ENCODE measurements at places on chromosomes 1 and 21.

DNA sequence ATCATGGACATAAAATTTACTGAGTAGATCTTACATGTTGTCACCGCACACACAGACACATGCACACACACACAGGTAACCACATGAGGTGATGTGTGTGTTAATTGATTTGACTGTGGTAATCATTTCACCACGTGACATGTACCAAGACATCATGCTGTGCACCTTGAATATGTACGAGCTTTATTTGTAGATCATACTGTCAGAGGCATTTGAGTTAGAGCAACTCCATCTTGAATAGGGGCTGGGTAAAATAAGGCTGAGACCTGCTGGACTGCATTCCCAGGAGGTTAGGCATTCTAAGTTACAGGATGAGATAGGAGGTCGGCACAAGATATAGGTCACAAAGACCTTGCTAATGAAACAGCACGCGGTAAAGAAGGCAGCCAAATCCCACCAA, 31.7 kb upstream of the TRIM17 start:
- no peak for DNase-seq

GRCh38 chr1:102529446-102529845, 532.7 kb upstream of the OLFM3 start:
- no peak for DNase-seq

- no peak for DNase-seq
Observed at GRCh38 chr21:45505416-45506021, 36.7 kb downstream of the SLC19A1 start.

GRCh38 chr1:232844791-232845190, 39.6 kb downstream of the MAP10 start:
- no peak for DNase-seq

DNA sequence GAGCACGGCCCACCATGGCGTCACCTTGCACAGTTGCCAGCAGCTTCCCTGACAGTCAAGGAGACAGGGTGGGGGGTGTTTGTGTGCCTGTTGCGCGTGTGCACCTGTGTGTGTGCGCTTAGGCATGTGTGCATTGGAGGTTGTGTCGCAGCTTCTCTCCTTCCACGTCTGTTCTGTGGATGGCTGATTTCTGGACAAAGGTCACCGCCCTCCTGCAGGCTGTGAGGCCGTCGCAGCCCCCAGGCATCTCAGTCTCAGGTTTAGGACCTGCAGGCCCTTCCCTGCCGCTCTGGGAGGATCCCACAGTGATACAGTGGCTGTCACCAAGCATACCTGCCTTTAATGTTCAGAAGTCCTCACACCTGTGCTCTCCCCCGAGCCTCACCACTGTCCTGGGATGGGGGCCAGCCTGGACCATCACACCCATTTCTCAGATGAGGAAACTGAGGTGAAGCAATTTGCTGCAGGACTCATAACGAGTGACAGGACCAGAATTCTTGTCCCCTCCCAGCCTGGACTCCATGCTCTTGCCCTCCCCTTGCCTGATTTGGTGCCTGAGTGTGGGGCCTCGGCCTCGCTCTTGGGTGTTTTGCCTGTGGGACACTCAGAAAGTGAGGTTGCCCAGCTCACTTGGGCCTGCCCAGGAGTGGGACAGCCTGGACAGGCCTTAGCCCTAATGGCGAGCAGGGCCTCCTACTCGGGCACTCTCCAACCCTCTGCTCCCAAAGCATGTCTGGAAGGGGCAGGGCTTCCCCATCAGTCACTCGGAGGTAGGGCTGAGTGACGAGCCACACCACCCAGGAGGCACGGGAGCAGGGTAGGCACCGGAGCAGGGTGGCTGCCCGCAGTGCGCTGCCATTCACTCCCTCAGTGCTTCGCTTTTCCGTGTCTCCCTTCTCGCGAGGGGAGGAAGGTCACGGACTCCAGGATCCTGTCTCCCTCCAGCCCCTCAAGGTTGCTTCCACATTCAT, 22.6 kb downstream of the COQ8A start:
- no peak for DNase-seq

GRCh38 chr1:88434836-88435235, 249.2 kb upstream of the PKN2 start:
- no peak for DNase-seq

GRCh38 chr1:182855911-182856310, 16.8 kb downstream of the DHX9 start:
- no peak for DNase-seq

DNA sequence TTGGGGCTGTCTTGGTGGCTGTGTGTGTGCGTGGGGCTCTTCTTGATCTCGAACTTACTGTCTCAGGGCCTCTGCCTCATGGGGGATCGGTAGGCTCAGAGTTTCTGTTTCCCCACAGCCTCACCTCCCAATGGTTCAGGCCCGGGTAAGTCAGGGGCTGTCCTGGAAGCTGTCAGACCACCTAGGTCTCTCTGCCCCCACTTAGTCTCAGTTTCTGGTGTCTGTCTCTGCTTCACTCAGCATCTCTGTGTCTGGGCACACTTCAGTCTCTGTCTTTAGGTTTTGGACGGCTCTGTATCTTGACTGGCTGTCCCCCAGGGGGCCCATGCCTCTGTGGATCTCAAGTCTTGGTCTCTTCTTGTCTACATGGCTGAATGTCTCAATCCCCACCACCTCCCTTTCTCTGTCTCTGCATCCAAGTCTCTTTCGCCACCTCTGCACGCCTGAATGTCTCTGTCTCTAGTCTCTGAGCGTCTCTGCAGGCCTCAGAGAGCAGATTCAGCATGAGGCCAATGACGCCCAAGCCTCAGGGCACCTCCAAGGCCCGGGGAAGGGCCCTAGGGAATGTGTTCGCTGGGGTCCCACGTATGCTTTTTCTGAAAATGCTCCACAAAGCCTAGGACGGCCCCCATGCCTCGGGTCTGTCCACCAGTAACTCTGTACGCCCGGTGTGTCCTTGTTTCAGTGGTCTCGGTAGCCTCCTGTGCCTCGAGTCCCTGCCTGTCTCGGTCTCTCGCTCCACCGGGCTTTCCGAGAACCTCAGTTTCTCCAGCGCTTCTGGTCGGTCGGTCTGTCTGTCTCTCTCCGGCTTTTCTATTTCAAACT, 818 bp downstream of the FHL3 start:
- no peak for DNase-seq

GRCh38 chr1:178168536-178168935, 74.6 kb downstream of the RASAL2 start:
- DNase-seq: no peak

GRCh38 chr1:46431695-46432094, 37.6 kb downstream of the FAAH start:
- no peak for DNase-seq

DNA sequence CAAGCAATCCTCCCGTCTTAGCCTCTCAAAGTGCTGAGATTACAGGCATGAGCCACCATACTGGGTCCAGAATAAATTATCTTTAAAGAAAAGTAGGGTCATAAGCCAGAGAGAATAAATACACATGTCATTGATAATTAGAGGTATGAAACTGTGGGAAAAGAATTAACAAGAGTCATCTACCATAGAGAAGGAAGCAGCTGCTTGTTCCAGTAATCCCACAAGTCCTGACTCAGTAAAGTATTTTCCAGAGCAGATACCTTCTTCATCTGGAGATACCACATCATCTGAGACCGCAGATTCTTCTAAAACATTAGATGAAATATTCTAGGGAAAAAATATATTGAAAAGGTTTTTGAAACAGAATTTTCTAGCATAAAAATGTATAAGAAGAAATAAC, 55.7 kb downstream of the USP1 start:
- DNase-seq: no peak

- no peak for DNase-seq
Observed at GRCh38 chr1:93635614-93636543, 45.8 kb downstream of the BCAR3 start.

DNA sequence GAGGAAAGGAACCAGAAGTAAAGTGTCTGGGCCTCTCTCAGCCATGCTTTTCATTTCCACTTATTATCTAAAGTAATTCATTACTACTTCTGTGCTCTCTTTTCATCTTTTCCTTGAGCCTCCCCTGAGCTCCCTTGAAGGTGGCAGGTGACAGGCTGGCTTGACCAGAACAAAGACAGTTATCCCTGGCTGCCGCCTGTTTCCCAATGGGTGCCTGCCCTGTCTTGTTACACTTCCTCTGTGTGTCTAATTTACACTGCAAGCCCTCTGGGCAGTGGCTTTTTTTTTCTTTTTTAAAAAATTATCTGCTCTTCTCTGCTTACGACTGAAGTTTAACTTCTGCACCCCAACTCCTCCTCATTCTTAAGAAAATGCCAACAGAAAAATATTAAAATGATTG, 113.4 kb downstream of the NGF start:
- DNase-seq: no peak

DNA sequence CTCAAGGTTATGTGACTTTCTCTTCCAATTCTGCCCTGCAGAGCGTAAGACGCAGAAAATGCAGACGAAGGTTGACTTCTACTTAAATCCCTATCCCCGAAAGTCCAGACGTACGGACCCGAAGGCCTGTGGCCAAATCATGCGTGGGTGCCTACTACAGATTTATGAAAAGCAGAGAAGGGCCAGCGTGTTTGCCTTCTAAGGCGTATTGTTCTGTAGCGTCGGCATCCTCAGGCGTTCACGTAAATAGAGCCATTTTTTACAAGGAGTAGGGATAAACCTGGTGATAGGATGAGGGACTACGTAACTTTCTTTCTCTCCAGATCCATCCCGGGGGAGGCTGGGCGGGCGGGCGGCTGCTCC, 222 bp upstream of the GIPC2 start:
- DNase-seq: no peak

DNA sequence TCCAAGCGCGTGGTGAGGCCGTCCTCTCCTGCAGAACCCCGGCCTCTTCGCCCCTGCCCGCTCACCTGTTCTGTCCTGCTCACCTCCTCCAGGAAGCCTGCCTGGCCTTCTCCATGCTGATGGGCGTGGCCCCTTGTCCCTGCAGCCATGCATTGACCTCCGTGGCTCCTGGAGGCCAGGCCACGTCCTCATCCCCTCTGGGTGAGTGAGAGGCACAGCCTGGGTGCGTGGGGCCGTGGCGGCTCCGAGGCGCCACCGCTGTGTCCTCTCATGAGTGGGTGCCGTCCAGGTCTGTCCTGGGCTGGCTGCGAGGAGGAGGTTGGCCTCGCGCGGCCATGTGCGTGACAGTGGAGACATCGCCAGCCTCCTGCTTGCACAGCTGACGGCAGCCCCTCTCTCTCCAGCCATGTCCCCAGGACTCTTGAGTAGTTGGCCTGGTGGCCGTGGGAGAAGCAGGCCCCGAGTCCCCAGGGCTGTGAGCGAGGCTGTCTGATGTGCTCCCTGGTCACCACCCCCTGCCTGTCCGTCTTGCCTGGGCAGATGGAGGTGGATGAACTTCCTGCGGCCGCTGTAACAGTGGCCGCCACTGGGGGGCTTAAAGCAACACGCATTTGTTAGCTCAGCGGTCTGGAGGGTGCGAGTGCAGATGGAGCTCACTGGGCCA, 58.1 kb downstream of the PRKCZ start:
- no peak for DNase-seq

DNA sequence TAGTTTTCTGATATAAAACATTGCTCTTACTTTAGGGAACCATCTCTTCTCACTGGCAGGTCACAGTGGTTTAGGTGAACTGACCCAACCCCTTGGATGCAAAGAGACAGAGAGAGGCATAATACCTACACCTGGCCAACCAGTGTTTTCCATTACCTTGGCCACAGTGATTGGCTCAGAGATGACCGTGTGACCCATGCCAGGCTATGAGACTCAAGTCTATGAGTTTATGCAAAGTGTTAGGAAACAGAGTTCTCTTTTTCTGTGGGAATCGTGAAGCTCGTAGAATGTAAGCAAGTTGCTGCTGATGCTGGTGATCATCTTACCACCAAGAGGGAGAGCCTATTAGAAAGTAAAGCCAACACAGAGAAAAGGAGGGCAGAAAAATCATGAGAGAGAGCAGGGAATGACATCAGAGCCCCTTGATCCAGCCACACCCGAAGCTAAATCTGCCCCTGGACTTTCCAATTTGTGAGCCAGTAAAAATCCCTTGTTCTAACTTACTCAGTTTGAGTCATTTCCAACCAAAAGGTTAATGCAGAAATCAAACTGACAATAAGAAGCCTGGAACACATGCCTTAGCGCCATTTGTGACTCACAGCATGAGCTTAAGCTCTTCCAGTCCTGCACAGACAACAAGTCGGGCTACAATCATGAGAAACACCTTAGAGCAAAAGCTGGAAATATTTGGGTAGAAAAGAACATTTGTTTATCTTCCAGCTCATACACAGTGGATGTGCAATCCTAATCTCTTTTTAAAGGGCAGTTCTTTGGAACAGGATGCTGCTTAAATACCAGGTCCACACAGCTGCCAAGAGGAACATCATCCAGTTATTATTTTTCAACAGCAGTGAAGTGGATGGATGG, 81.3 kb upstream of the KAZN start:
- no peak for DNase-seq

GRCh38 chr1:46131093-46131492, 1.3 kb downstream of the PIK3R3 start:
- no peak for DNase-seq

- DNase-seq: no peak
Observed at GRCh38 chr1:20182415-20182814, 3.5 kb upstream of the UBXN10 start.

GRCh38 chr1:222106377-222106776, 364.5 kb upstream of the DUSP10 start:
- DNase-seq: no peak

- no peak for DNase-seq
Observed at GRCh38 chr1:17531343-17531681, 8.2 kb upstream of the ARHGEF10L start.

GRCh38 chr1:27539901-27540861, 50.2 kb upstream of the WASF2 start:
- DNase-seq: no peak
